ENCODE measurements at places on chromosomes 12 and 14.

DNA sequence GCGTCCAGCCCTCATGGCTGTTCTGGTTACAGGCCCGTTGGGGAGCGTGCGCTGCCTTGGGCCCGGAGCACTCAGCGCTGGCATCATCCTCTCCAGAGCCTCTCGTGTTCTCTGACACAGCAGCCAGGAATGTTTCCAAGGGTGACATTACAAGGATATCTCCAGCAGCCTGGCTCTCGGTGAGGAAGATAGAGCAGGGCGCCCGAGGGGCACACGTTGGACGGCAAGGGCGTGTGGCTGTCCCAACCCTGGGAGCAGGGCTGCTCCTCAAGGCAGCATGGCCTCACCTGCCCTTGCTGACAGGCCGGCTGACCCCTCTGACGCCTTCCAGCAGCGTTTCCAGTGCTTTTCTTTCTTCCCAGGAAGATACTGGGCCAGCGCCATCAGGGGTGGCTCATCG, 14.4 kb downstream of the LRCOL1 start:
- DNase-seq = no peak

- no peak for DNase-seq
Observed at GRCh38 chr12:20751046-20751445, 55.9 kb downstream of the SLCO1C1 start.

DNA sequence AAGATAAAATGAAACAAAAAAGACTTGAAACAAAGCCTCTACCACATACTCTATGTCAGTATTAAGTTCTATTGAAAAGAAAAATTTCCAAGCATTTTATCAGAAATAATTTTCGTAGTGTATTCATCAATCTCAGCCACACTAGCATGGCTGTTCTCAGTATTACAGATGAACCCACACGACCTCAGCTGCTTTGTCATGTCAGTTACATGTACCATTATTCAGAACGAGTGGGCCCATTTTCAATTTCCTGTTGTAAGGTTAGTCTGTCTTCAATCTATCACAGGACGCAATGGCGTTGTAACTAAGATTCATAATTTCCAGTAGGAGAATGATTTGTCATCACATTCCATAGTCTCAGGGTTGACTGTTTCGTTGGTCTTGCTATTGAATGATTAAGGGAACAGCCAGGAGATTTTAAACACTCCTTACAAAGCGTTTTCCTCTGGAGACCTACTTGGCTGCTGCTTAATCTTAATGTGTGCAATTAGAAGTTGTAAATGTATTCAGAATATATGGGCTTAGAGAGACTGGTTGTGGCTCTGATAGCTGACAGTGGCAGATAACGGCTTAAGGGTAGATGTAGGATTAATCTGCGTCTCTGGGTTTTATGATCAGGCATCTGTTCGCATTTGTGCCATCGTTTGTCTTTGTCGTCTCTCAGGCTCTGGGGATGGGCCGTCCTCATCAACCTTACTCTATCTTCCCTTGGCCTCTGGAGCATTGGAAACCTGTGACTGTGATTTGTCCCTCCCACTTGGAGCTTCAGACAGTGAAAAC, 65.4 kb downstream of the GLT1D1 start:
- DNase-seq = no peak

GRCh38 chr12:103422328-103422727, 73.4 kb downstream of the C12orf42 start:
- no peak for DNase-seq

DNA sequence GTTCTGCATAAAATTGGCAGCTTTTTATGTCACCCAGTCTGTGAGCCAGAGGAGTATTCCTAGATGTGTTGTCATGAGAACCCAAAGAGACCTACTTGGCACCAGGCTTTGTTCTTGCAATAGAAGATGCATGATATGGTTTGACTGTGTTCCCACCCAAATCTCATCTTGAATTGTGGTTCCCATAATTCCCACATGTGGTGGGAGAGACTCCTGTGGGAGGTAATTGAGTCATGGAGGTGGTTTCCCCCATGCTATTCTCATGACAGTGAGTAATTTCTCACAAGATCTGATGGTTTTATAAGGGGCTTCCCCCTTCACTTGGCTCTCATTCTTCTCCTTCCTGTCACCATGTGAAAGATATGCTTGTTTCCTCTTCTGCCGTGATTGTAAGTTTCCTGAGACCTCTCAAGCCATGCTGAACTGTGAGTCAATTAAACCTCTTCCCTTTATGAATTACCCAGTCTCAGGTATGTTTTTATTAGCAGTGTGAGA, 572.0 kb upstream of the ATP2B1 start:
- DNase-seq = no peak

DNA sequence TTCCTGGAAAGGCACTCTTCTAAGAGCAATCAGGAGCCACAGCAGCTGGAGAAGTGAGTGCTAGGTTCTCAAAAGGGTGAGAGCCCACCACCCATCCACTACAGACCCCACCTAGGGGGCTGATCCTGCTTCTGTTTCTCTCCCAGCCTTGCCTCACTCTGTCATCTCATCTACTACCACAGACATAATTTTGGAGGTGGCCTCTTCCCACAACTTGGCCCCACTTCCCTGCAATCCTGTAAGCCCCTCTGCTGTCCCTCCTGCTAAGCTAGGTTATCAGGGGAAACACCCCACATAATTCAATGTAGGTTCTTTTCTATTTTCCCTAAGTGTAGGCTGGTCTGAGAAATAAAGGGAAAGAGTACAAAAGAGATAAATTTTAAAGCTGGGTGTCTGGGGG, 16.5 kb downstream of the KRT76 start:
- no peak for DNase-seq

GRCh38 chr12:107684029-107684795, 1.4 kb upstream of the PWP1 start:
- no peak for DNase-seq

DNA sequence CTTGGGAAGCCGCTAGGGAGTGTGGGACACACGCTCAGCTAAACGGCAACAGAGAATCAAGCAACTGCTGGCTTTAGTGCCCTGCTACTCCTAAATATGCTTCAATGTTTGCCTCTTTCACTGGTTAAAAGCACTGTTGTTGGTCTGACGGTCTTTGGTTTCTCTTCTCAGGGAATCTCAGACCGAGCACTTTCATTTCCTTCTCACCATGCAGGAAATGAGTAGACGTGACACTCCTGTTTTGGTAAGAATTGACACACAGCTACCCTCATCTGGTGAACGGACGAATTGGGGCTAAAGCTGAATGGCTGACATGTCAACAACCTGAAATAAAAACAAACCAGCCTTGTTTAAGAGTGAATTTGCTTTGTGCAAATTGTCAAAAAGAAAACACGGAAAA, 57.5 kb upstream of the PIWIL1 start:
- DNase-seq = no peak

DNA sequence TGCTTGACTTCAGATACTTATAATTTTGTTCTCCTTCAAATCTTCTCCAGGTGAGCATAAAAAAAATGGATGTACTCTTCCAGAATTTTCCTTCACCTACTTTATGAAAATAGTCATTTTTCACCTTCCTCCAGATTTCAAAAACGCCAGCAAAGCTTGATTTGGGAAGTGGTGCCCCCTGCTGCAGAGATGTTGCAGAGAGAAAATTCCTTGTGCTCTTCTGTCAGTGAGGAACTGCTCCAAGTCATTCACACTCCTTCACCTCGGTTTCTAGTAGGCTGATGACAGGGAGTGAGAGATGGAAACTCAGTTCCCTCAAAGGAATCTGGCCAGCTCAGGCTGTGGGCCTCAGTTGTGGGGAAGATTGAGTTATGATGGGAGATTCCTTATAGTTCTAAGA, 24.2 kb upstream of the RNASE3 start:
- no peak for DNase-seq

- no peak for DNase-seq
Observed at GRCh38 chr12:15886372-15887042, 4.3 kb downstream of the STRAP start.

DNA sequence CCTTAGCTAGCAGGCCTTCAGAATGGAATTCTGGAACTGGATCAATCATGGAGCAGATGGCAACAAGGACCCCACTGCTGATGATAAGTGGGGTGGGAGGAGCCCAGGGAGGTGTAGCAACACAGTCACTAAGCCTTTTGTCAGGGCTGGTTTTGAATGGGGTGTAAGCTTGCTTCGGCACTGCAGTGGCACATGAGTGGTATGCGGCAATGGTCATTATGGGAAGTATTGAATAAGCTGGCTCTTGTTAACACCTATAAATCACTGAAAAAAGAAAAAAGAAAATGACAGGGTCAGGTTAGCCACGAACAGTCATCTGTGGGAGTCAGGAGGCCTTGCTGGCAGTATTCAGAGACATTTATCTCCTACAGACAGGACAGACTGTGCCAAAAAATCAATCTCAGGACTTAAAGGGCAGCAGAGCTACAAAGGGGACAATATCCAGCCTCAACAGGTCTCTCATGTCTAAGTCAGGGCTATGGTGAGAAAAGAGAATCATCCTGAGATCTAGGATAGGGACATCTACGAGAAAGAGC, 19.1 kb downstream of the CDKL1 start:
- no peak for DNase-seq

DNA sequence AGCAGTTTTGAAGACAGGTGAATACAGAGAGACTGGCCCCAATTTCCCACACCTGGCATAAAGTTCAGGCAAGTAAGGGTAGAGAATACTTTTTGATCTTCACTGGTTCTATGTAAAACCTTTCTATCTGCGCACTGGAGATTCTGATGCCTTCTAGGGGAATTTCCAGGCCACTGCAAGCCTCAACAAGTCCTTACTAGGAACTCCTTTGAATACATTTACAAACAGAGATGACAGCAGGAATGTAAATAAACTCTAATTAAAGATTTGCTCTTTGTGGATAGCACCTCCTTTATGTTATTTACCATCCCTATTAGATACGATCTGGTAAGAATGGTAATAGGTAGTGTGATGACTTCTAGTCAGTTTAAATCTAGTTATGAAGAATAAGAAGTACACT, 69.2 kb downstream of the NTN4 start:
- no peak for DNase-seq

- no peak for DNase-seq
Observed at GRCh38 chr14:58760121-58760520, 122.4 kb downstream of the DACT1 start.

- no peak for DNase-seq
Observed at GRCh38 chr14:32224737-32225377, 21.8 kb upstream of the RNU6-8 start.

DNA sequence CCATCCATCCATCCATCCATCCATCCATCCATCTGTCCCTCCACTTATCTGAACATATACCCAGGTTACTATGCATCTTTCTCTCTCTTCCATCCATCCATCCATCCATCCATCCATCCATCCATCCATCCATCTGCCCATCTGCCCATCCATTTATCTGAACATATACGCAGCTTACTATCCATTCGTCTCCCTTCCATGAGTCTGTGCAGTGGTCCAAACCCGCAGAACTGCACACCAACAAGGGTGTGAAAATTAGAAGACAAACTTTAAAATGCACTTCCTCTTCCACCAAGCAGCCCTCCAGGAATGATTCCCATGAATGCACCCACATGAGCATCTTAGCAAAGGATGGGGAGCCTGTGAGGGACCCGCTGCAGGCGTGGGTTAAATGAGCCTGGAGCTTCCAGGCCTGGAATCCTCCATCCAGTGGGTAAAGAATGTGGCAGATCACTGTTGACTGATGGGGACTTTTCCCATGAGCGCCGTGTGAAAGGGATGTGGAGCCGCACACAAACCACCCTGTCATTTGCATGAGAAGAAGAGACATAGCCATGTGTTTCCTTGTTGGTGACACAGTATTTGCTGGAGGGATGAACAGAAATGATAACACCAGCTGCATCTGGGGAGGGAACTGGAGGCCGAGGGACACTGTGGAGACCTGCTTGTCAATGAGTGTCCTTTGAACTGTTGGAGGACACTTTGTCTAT, 376.6 kb downstream of the ADGRD1 start:
- no peak for DNase-seq

DNA sequence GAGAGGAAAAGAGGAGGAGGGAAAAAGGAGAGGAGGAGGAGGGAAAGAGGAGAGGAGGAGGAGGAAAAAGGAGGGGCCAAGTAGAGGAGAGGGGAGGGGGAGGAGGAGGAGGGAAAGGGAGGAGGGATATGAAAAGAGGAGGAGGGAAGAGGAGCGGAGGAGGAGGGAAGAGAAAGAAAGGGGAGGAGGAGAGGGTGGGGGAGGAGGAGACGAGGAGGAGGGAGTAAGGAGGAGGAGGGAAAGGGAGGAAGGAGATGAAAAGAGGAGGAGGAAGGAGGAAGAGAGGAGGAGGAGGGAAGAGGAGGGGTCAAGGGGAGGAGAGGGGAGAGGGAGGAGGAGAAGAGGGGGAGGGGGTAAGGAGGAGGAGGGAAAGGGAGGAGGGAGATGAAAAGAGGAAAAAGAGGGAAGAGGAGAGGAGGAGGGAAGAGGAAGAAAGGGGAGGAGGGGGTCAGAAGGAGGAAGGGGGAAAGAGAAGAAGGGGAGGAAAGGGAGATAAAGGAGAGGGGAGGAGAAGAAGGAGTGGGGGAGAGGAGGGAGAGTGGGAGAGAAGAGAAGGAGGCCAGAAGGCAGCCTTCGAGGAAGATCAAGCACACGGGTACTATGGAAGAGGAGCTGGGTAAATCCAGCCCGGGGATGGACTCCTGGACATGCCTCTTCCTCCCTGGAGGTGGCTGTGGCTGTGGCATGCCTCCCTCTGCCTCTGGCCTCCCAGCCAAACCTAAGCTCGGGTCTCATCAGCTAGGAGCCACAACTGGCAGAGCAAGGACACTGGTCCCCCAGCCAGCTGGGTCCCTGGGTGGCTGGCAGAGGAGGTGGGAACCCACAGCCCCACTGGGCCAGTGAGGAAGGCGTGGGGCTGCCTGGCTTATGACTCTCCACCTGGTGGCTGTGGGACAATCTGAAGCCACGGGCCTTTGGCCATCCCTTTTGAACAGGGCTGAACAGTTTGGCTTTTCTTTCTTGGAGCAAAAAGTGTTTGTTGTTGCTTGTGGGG, 3.0 kb upstream of the CMKLR1 start:
- no peak for DNase-seq

DNA sequence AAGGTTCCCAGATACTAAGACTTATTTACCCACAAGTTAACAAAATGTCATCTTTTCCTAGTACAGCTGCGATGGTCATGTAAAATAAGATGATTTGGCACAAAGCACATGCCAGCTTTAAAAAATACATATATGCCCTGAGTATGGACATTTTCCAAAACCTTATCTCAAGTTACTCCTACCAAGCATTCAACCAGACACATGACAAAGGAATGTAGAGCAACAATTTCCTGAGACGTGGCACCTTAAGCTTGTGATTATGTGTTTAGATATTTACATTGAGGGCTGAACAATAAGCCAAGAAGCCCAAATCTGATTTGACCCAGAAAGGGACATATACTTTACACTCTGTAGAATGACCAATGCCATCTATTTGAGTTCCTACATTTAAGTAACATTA, 24.5 kb upstream of the OVCH1 start:
- no peak for DNase-seq

- DNase-seq = no peak
Observed at GRCh38 chr14:100178691-100179090, 19.2 kb upstream of the DEGS2 start.

GRCh38 chr12:123502163-123502704, 31.3 kb downstream of the RILPL1 start:
- no peak for DNase-seq

GRCh38 chr12:57161491-57161890, 14.1 kb upstream of the LRP1-AS start:
- DNase-seq = no peak

GRCh38 chr12:126950266-126950665, 1316.7 kb upstream of the TMEM132C start:
- DNase-seq = no peak

GRCh38 chr12:90961154-90961553, 6.2 kb upstream of the CCER1 start:
- DNase-seq = no peak

- no peak for DNase-seq
Observed at GRCh38 chr12:2284321-2284813, 231.6 kb downstream of the CACNA1C start.

Data from neural crest cell (in vitro differentiated cells).